ENCODE measurements at places on chromosomes 2 and 18.

- DNase-seq: no peak
These were observed 11.5 kb upstream of the NFATC1 start for GRCh38 chr18:79384151-79384807.

DNA sequence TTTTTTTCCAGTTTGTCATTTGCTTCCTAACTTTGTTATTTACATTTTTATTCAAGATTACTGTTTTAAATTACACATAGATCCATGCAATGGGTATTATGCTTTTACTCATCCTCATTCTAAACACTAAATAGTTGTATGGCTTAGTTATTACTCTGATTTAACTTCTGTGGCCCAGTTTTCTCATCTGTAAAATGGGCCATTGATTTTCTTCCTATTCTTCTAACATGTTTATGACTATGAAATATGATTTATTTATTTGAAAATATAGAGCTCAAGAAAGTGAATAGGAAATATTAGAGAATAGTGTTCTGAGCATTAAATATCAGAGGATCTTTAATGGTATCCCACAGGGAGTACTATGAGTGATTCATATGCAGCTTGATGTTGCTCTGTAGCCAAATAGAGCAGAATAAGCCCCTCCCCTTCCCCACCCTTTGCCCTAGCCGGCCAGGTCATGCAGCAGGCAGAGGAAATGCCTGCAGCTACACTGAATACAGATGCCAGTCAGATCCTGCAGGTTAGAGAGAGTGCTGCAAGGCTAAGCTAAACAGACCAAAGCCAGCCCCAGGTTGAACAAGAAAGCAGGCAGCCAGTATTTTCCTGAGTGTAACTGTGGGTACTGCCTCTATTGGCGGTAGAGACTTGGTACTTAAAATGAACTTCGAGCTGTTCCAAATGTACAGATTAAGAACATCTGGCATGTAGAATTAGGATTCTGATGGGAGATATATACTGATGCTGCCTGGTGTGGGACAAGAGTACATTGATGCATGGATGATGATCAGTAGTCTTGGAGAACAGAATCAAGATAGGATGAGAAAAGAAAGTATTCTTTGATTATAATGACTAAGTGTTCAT lies 11.7 kb upstream of the ACYP2 start:
- no peak for DNase-seq

DNA sequence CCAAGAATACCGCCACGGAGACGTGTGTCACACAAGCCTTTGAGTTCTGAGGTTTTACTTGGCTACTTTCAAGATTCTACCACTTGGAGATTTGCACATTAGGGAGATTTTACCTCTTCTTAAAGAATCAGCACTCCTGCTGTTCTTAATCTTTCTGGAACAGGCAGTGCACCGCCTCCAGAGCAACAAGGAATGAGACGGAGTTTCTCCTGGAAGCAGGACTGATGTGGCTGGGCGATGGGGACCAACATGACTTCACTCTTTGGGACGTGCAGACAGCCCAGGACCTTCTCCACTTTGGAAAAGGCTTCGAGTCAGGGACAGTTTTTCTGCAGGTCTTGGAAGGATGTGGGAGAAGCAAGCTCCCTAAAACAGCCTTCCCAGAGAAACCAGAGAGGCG lies 255.2 kb downstream of the HDAC4 start:
- no peak for DNase-seq

- no peak for DNase-seq
These were observed 14.2 kb downstream of the NIFK start for GRCh38 chr2:121722479-121722878.

DNA sequence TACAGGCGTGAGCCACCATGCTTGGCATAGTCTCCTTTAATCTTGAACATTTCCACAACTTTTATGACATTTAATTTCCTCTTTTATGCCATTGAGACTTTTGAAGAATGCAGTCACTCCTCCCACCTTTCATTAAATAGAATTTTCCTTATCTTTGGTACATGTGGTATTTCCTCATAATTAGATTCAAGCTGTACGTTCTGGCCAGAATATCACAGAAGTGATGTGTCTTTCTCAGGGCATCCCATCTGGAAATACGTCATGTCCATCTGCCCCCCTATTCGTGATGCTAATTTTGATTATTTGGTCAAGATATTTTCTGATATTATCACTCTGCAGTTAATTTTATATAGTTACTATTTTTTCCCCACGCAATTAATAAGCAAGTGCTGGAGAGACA lies 16.9 kb downstream of the CASP10 start:
- no peak for DNase-seq

DNA sequence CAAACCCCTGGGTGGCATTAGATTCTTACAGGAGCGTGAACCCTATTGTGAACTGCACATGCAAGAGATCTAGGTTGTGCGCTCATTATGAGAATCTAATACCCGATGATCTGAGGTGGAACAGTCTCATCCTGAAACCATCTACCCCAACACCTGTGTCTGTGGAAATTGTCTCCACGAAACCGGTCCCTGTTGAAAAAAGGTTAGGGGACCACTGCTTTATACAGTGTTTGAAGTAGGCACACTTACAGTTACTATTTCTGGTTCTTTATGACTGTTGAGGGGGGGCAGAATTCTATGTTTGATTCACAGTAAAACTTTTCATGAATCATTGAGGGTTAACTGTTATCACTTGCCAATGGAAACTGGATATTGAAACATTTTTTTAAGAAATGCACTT lies 72.0 kb downstream of the RIF1 start:
- DNase-seq: no peak

GRCh38 chr18:31595121-31595771 lies 3.6 kb downstream of the TTR start:
- DNase-seq: no peak

DNA sequence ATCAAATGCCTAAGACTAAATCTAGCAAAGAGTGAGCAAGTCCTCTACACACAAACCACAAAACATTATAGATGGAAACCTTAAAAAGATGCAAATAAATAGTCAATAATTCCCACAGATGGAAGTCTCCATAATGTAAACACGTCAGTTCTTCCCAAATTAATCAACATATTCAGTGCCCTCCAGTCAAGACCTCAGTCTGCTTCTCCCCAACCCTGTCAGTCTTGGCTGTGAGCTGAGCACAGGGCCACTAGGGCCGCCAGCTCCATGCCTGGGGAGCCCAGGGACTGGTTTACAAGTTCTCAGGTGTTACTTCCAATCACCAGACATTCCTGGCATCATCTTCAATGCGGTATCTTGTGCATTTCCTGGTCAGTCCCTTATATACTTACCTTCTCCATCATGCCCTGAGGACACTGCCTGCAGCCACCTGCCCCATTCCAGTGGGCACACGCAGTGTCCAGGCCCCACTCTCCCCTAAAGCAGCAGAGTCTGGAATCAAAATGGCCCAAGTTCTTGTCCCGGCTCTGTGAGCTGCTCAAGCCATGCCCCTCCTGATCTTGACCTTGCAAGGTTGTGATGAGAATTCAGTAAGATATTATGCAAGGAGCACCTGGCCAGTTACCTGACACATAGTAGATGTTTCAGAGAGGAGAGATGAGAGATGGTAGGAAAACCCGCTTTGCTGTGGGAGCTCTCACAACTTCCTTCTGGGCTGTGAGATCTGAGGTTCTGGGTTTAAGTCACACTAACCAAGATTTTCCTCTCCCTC lies 207.9 kb upstream of the RAB6C start:
- DNase-seq: no peak
